NCI-H748 treated with DMSO at 0.1 percent for 48 hours (cell line): ENCODE measurements at places on chromosomes 11 and 22.

DNA sequence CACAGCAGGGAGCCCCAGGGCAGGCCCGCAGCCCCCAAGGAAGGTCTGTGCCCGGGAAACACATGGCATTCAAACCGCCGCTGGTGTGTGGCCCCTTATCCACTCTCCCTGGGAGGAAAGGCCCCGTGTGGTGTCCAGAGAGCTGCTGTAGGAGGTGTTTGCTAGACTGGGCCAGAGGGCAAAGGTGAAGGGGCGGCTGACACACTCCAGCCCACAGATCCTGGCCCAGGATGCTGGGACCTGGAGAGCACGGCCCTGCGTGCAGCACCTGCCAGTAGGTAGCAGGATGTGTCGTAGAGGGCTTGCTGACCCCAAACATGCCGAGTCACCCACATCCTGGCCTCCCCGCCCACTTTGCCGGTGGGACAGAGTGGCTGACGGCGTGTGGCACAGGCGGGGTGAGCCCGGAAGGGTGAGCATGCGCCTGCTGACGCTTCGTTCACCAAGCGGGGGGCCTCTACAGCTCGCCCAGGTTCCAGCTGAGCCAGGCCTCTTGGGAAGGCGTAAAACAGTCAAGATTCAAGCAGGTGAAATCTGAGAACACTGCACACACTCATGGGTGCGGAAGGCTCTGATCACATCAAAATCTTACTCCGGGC is 11.0 kb downstream of the OSBPL5 start:
- DNase-seq = no peak

- no peak for DNase-seq
Observed at GRCh38 chr11:75402002-75402773, 2.9 kb downstream of the RPS3 start.

GRCh38 chr11:122931510-122931909 is 49.0 kb downstream of the JHY start:
- no peak for DNase-seq

DNA sequence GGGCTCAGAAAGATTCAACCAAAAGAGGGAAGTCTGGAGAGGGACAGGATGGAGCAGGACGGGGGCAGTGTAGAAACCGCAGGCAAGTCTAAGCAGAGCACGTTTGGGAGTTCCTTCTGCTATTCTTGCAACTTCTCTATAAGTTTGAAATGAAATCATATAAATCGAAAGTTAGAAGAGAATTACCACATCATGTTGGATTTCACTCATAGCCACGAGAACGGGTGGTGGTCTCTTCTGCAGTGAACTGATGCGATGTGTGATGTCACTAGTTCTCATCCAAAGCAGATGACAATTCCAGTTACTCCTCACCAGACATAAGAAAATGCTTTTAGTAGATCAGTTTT is 36.0 kb downstream of the KCNQ1 start:
- DNase-seq = no peak

- no peak for DNase-seq
Observed at GRCh38 chr11:116172156-116172555, 600.6 kb downstream of the BUD13 start.

GRCh38 chr11:66915046-66915832 is 42.9 kb downstream of the PC start:
- no peak for DNase-seq

- no peak for DNase-seq
Observed at GRCh38 chr22:41308544-41308947, 7.2 kb downstream of the ZC3H7B start.

- DNase-seq = no peak
Observed at GRCh38 chr11:128279866-128280265, 307.5 kb downstream of the ETS1 start.
